GM12865 (cell line): ENCODE measurements at places on chromosomes 4 and X.

DNA sequence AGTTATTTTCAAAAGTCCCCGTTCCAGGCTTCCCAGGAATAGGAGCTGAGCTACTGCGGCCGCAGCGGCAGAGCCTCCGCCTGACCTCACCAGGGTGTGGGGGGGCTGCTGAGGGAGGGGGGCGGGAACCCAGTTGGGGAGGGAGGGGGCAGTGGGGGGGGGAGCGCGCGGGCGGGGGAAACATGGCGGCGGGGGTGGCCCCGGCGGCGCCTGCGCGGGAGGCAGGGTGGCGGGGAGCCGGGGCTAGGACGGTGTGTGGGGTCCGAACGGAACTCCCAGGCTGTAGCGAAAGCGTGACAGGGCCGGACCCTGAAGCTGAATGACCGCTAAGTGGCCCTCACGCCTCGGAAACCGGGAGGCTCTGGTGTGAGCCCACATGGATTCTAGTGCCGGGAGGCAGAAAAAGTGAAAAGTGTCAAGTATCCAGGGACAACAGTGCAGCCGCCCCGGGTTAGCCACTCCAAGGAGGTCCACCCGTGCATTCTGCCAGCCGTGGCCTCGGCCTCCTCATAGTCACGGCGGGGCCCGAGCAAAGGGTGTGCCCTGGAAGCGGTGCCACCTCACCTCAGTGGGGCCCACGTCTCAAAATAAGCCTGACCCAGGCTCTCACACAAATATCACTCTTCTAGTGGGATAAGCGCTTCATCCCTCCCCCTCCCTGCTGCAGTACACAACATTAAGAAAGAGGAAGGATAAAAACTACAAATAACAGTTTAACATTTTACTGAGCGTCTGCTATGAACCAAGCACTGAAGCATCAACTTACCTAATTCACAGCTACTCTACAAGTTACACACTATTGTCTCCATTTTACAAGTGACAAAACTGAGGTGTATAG is at the start of gene KLHL13:
Gene KLHL13, minus strand, starts transcription at position 98 of the 838 bp plus-strand sequence. CDS start 88,337 bp downstream, outside the sequence.
- DNase-seq, result peak; percentile 39

GRCh38 chr4:123350191-123350544 is 46.4 kb upstream of the SPRY1 start:
- DNase-seq, result peak; percentile 32

GRCh38 chr4:7513671-7514070 is 78.9 kb upstream of the PSAPL1 start:
- no peak for DNase-seq

DNA sequence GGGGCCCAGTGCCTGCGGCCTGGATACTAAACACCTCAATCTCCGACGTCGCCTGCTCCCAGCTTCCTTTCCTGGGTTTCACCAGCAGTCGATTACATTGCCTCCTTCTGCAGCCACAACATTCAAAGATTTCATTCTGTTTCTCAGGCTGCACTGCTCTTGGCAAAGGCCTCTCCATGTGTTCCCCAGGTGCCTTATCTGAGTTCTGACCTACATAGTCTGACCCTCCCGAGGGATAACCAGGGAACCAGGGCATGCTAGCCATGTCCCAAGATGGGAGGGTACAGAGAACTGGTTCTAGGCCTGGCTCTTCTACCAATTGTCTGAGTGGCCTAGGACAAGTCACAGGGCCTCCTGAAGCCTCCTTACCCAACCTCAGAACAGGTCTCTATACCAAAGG is 62.2 kb upstream of the ACSL1 start:
- no peak for DNase-seq

DNA sequence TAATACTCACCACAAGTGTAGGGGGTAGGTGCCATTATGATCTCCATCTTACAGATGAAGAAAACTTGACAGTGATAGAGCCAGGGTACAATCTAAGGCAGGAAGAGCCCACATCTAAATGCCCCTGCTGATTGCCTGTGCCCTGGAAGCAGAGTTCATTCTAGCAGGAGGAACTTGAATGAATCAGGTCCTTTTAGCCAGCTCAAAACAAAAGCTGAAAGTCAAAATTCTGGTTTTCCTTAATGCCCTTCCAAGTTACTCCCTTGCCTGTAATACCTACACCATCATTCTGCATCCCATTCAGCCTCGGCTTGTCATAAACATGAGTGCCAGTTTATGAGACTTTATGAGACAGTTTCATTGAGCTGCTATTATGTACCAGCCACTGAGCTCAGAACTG is 89.6 kb downstream of the SCD5 start:
- DNase-seq, result no peak

- no peak for DNase-seq
These were observed 130.2 kb downstream of the HS3ST1 start for GRCh38 chr4:11298451-11298850.

GRCh38 chr4:155712846-155713245 is 46.0 kb upstream of the GUCY1B1 start:
- DNase-seq, result no peak

DNA sequence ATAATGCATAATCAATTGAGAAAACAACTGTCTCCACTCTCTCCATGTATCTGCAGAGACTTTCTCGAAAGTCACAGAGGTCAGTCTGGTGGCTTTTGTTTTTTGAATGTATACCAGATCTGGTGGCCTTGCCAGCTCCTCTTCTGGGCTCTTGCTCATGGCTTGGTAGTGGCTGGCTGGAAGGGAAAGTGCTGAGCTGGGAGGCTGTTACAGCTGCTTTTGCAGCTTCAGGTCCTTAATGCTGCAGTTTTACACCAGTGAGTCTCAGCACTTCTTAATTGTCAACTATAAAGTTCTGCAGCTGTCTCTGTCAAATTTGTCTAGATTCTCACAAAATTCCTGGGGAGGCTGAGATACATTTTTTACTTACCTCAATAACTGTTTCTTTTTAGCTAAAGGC is 390.0 kb downstream of the GRXCR1 start:
- DNase-seq, result no peak

GRCh38 chr4:528835-529234 is 29.8 kb downstream of the PIGG start:
- no peak for DNase-seq

DNA sequence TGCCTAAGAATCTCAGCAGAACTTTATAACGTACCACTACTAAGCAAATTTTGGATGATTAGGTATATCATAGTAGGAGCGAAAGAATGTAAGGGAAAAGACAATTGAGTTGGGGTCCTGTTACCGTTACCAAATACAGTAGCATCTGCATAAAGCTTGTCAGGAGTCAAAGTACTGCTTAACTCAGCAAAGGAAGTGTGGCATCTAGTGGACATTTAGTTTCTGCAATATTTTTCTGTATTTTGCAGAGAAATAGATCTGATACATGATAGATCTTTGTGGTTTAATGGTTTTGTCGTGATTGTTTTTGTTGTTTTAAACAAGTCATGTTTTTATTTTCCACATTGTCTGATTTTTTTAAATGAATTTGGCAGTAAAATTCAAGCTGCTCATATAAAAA is 81.0 kb upstream of the SMARCAD1 start:
- DNase-seq, result no peak

GRCh38 chr4:42278709-42279324 is 118.5 kb upstream of the SHISA3 start:
- DNase-seq, result peak; percentile 24

DNA sequence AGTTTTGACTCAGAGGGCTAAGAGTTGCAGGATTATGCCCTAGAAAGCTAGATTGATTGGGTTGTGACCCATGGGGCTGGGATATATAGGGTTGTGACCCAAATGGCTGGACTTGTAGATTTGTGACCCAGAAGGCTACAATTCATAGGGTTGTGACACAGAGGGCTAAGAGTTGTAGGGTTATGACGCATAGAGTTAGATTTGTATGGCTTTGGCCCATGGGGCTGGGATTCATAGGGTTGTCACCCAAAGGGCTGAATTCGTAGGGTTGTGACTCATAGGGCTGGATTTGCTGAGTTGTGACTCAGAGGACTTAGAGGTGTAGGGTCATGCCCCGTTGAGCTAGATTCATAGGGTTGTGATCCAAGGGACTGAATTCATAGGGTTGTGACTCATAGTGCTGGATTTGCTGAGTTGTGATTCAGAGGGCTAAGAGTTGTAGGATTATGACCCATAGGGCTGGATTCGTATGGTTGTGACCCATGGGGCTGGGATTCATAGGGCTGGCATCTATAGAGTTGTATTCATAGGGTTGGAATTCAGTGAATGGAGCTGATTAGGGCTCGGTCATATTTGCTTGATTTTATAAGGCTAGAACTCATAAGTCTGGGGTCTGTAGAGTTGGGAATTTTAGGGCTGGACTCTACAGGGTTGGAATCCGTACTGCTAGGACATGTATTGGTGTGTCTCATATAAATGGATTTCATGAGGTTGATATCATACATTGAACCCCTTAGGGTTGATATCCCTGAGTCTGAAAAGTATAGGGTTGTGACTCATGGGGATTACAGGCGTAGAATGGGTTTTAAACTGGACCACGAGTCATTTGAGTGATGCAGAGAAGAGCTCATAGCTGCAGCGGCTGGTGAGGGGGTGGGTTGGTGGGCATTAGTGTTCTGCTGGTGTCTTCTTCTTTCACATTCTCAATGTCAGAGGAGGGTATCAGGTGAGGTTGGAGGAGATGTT is 125.7 kb downstream of the CRLF2 start:
- DNase-seq, result no peak

DNA sequence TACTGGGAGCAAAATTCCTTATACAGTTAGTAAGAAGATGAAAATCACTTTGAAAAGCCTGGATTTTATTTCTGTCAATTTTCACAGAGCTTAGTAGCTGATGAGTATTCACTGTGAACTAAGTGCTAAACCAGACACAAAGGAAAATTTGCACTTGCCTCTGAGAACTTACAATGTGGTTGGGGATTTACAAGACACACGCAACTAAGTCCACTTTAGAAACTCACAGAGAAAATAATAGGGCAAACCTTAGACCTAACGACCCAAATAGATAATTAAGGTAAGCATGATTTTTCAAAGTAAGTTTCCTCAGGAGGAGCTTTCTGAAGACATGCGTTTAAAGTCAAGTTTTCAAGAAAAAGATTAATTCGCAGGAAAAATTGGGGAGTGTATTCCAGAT is 708.9 kb downstream of the ADGRL3 start:
- no peak for DNase-seq

GRCh38 chr4:123102897-123103471 is 180.6 kb upstream of the NUDT6 start:
- peak; percentile 52 for DNase-seq

DNA sequence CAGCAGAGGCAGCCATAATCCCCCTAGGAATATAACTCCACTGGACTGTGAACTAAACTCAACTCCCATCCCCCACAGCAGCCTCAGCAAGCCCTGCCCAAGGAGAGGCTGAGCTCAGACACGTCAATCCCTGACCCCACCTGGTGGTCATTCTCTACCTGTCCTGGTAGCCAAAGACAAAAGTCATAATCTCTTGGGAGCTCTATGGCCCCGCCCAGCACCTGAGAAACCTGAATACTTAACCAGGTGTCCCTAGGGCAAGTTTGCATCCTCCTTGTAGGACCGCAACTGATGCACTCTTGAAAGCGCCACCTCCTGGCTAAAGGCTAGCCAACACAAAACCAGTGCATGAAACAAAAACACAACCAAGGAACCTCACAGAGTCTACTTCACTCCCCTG is 18.4 kb downstream of the CT47B1 start:
- peak; percentile 4 for DNase-seq

DNA sequence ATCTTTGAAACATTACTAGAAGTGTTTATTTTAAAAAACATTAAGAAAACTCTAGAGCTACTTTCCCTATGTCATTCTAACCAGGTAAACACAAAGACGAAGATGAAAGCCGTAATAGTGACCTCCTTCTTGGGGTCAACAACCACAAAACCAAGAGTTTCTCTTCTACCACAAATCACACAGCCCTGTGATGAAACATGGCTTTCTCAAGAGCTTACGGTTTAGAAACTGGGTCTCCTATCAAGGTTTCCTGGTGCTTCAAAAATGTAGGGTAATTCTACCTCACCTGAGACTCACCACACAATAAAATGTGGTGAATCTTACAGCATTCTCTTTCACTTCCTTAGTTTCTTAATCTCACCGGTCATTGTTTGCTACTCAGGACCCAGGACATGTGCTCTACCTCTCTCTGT is 50.9 kb downstream of the CORIN start:
- DNase-seq, result peak; percentile 80

- no peak for DNase-seq
These were observed 15.4 kb upstream of the MMRN1 start for GRCh38 chr4:89879215-89879614.

- DNase-seq, result no peak
These were observed 12.9 kb downstream of the LETM1 start for GRCh38 chr4:1842993-1843448.

- no peak for DNase-seq
These were observed 11.7 kb downstream of the RELL1 start for GRCh38 chr4:37674439-37674838.
